NCI-H1105 treated with DMSO at 0.1 percent for 48 hours (cell line): ENCODE measurements at places on chromosomes 3 and 15.
A peak's percentile ranks its signal among the peaks of the same experiment; 100 is the strongest.

GRCh38 chr3:147422601-147423536, 13.7 kb downstream of the ZIC1 start:
- DNase-seq, result peak; percentile 56

DNA sequence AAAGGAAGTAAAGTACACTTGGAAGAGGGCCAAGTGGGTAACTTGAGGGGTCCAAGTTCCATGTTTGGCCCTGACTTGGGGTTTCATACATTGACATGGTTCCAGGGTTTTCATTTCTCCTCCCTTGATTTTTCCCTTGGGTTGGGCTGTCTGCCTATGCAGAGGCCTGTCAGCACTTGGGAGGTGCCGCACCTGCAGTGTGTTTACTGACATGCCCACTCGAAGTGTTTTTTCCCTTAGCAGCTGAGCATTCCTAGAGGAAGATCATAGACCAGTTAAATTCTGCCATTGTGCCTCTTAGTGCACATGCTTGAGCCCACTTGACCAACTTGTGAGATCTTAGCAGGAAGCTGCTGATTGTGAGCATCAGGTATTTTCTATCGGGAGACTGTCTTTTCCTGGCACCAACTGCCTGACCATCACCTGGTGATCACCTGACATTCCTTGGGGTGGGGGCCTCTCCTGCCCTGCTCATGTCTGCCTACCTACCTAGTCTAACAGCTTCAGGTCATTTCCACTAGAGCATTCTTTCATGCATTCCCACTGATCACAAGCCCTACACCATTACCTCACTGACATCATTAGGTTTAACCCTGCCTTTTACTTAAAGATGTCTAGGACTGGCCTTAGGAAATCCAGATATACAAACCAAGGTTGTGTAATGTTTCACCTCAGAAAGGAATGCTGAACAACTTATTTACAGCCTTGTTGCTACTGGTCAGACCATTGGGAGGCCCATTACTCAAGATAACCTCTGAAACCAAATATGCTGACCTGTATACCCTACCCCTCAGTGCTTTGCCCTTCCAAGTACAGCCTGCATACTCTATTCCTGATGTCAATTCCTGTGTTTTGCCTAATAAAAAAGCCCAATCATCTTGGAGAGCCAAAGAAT, 68.3 kb downstream of the CD47 start:
- DNase-seq, result no peak

DNA sequence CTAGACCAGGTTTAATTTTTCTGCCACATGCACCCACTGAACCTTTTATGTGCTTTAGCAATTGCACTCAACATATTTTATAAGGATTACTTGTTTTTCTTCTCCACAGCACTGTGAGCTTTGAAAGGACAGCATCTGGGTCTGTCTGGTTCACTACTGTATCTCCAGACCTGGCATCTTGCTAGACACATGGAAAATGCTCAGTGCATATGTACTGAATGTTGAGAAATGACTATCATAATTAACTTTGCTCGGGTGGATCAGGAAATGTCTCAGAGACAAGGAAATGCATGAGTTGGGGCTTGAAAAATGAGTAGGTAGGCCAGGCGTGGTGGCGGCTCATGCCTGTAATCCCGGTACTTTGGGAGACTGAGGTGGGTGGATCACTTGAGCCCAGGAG, 40.2 kb downstream of the DOCK3 start:
- DNase-seq, result peak; percentile 14

- peak; percentile 34 for DNase-seq
Measured at GRCh38 chr15:39786447-39787056, 3.9 kb upstream of the FSIP1 start.

GRCh38 chr3:46245146-46245545, 2.9 kb downstream of the CCR3 start:
- no peak for DNase-seq

DNA sequence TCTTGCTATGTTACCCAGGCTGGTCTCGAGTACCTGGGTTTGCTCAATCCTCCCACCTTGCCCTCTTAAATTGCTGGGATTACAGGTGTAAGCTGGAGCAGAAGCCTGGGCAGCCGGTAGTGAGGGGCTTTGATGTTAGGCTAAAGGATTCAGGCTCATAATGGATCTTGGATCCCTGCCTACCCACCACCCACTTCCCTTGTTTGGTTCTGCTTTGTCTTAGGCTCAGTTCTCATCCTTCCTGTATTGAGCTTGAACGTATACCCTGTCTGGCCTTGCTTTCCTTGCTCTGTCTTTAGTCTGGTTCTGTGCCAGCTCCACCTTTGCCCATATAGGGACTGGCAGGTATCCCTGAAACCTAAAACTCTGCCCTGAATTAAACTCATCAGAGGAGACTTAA, 1.7 kb downstream of the PPCDC start:
- no peak for DNase-seq

- no peak for DNase-seq
Measured at GRCh38 chr3:148938306-148938705, 53.0 kb upstream of the GYG1 start.

GRCh38 chr3:116445990-116446389, 703 bp upstream of the LSAMP start:
- DNase-seq, result no peak

GRCh38 chr3:113169891-113170452, 41.4 kb upstream of the BOC start:
- no peak for DNase-seq

DNA sequence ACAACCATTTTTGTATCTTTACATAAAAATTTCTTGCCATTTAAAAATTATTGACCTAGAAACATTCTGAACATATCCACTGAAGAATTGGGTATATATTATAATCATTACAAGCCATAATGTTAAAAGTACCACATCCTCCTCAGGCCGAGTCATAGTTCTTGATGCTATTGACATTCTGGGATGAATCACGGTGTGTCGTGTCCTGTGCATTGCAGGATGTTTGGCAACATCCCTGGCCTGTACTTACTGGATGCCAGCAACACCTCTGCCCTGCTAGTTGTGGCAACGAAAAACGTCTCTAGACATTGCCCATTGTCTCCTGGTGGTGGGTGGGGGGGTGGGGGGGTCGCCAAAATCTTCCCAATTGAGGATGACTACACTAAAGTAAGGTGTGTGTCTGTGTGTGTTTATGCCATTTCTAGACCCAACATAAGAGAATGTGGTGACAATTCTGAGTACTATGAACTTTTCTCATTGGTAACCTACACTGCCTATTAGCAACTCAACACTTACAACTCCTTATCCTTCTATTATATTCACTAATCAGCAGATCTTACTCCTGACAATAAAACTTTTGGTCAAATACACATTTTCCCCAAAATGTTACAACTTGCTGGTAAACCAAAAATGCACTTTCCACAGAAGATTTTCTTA, 471.6 kb downstream of the FOXP1 start:
- DNase-seq, result no peak

DNA sequence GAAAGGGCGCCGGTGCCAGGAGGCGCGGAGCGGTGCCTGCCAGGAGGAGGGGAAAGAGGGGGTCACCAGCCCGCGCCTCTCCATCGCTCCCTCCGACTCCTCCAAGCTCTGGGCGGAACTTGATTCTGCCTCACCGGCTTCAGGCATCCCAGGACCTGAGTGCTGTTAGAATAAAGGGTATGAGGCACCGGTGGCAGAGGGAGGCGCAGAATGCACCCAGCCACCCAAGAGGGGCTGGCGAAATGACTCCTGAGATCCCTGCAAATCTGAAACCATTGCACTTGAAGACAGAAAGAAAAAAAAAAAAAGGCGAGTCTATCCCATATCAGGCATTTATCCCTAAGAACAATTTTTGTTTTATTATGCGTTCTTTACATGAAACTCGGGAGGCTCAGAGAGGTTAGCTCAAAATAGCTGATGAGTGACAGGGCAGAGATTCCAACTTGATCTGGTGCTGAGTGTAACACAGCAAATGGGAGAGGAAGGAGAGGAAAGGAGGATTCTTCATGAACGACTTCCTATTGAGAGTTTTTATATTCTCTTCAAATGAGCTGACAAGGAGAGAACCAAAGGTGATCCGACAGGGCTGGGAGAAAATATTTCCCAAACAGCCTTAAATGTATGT, 157.0 kb upstream of the FRMD4B start:
- DNase-seq, result no peak

DNA sequence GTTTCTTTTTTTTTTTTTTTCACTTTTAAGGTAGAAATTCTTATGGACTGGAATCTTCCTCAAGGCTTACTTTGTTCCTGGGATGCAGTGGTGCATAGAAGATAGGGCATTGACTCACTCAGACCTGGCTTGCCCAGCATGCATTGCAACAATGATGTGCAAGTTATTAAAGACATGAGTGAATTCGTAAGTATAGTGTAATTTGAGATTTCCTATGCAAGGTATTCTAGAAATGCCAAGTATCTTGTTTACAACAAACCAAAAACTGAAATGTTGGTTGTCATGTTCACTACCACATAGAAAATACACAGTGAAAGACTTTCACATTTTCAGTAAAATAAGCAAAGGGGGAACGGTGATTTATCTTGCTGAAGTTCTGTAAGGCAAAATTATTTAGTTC, 56.5 kb upstream of the FNDC3B start:
- DNase-seq, result no peak

GRCh38 chr3:52097851-52098507, 41.6 kb upstream of the DUSP7 start:
- no peak for DNase-seq

- DNase-seq, result peak; percentile 86
Measured at GRCh38 chr15:59160880-59161593, 45.6 kb upstream of the LDHAL6B start.

GRCh38 chr3:52054661-52055511, 1.5 kb downstream of the DUSP7 start:
- no peak for DNase-seq
